Frontal cortex (tissue), 4 donors: ENCODE measurements at places on chromosomes 16 and 17. TPM values are rescaled to one million over a fixed set of nuclear protein-coding genes. Genes with fewer than 3 reads are reported as not detected.
A peak's percentile ranks its signal among the peaks of the same experiment; 100 is the strongest.

- DNase-seq: no peak
Measured at GRCh38 chr17:56159826-56160380, 6.6 kb downstream of the ANKFN1 start.

DNA sequence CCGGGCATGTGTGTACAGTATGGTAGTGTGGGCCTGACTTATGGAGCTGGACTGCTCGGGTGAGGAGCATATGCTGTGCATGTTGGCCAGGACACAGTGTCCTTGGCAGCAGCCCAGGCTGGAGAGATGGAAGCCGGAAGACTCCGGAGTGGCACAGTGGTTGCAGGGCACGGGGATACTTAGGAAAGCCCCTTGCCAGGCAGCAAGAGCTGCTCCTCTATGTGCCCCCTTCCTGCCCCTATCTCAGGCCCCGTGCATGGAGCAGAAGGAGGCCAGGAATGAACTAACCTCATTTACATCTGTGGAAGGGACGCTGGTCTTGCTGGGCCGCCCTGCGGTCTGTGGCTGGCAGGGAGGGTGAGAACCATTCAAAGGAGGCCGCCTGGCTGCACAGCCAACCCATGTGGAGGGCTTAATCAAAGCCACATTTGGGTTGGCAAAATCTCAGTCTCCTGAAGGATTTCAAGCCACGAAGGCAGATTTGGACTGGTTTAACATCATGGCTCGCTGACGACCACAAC lies 32.2 kb upstream of the RCVRN start:
- no peak for DNase-seq

DNA sequence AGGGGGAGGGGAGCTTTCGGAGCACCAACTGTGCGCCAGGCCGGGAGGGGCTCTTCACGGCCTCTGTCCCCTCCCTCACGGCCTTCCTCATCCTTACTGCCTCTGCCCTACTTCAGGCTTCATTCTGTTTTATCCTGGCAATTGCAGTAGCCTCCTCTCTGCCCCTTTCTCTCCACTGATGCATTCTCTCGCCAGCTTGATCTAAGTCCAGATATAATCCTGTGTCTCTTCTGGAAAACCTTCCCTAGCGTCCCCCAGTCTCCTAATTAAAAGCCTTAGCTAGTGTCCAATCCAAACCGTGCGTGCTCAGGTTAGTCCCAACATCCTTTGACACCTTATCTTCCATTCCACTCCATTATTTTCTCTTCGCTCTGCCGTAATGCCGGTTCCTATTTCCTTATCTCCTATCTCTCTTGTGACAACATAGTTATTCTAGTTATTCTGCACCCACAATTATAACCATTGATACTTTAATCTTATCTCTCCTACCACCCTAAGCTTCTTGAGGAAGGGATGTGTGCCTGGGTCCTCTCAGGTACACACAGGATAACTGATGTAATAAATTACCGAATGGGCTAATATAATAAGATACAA lies 869 bp downstream of the ZNF48 start:
- DNase-seq: no peak

DNA sequence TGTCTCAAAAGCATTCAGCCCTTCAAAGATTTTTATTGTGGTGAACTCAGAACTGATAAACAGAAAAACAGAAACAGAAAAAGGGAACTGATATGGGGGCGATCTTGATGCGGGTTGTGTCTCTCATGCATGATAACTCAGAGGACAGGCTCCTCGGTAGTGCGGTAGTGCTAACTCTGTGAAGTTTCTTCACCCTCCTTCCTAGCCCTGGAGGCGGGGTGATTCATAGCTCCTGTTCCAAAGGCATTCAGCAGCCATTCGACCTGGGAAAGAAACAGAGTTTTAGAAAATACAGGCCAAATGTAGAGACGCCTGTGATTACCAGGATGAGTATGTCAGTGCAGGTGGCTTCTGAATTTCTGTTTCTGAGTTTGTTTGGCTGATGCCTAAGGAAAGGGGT lies 5.5 kb upstream of the MAF start:
- no peak for DNase-seq

Gene NUPR1
- under 0.01 TPM for total RNA-seq

DNA sequence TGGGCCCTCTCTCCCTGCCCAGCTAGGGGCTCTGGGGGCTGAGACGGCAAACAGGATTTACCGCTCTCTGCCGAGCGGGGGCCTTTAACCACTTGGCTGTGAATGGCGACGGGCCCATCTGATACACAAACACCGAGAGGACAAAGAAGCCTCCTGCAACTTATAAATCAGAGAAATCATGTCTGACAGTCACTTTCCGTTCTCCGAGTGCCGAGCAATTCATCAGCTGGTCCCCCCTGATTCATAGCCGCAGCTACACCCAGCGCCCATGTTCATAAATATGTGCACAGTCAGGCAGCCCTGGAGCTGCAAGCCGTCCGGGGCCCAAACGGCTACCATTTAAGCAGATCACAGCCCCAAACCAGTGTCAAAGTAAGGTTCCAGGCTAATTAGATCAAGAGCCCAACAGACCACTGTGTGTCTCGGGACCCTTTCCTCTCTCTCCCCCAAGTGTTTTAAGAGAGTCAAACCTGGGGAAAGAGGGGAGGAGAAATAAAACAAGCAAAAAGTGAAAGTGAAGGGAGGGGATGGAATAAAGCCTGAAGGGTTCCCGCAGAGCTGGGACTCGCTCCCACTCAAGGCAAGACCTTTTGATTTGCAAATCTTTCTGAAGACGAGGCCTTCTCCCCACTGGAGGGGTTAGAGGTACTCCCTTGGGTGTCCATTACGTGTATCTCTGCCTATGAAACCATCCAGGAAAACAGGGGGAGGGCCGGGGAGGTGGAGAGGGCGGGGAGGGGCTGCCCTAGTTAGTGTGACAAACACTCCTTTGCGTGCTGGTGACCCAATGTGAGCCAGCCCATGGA lies 154.7 kb downstream of the C16orf78 start:
- DNase-seq: no peak

Gene SMTNL2
- 4.1 TPM for total RNA-seq

GRCh38 chr17:76700617-76701470 lies 9.9 kb downstream of the MXRA7 start:
- peak; percentile 72 for DNase-seq

DNA sequence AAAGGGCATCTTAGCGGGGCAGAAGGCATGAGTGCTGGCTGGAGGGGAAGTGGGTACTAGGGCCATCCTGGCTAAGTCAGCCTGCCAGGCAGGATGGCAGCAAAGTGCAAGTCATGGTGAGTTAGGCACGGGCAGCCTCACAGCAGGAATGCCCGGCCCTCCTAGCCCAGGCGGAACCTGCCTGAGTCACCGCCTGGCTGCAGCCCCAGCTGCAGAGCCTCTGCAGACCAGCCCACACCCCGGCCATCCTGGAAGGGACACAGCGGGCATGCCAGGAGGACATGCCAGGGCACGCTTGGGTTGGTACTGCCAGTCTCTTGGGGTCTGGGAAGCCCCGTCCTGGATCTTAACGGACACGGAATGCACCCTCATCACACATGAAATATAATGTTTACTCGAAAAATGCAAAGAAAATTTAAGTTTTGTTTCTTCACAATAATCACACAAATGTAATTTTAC lies 5.0 kb upstream of the ALDH3A1 start:
- DNase-seq: no peak

Gene SEC14L5
- 0.41 TPM for total RNA-seq

- DNase-seq: peak; percentile 62
Measured at GRCh38 chr17:40490289-40490853, 11.1 kb downstream of the TNS4 start.

DNA sequence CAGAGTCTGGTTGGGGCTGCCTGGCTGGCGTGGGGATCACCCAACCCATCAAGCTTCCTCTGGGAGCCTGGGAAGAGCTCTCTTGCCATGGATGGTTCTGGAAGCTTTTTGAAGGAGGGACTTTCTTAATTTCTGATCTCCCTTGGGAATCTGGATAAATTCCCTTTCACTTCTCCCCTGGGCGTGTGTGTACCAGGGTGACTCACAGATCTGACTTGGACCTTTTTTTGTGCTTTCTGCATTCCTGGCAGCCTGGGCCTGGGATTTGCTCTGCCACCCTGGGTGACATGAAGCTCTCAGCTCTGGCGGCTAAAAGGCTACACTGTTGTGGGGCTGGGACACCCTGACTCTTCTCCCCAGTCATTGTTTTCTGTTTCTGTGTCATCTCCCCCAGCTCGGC lies 70.1 kb downstream of the ABCC1 start:
- DNase-seq: no peak

Gene TUBB3
- 3,334 TPM for total RNA-seq

GRCh38 chr16:75073545-75074303 lies 42.9 kb downstream of the LDHD start:
- no peak for DNase-seq

Gene CACNG4
- total RNA-seq: 33.4 TPM

- no peak for DNase-seq
Measured at GRCh38 chr16:86664522-86665318, 86.4 kb downstream of the FOXL1 start.

DNA sequence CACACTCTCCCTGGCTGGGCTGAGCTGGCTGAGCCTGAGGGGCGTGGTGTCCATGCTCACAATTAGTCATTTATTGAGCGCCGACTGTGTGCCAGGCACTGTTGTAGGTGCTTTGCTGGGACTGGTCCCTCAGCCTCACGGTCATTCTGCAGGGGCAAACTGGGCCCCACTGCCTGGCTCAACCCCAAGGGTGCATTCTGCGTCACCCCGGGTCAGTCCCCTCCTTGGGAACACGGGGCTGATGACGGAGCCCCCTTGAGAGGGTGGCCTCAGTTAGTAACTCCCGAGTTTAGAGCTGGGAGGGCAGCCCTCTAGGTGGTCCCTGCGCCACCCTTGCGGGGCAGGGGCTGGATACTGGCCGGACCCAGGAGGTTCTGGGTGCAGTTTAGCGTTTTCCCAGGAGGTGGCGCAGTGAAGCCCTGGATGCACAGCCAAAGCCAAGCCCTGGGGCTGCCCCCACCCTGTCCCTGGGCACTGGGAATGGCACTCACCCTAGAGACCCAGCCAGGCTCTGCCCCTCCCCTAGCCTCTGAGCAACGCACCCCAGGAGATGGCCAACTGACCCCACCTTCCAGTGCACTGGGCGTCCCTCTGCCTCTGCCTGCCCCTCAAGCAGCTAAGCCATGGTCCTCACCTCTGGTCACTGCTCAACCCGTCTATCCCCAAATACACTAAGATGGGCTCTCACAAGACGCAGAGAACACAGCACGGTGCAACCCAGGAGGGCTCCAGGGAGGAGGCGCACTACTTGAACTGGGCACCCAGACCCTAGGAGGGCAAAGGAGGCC lies 243.2 kb upstream of the GSE1 start:
- peak; percentile 60 for DNase-seq

Gene DGKE
- total RNA-seq: 28.5 TPM
